Stimulated activated naive CD4-positive, alpha-beta T cell treated with Interleukin-2 at 50 U/mL for 16 hours (primary cell): ENCODE measurements at places on chromosomes 4 and X.

DNA sequence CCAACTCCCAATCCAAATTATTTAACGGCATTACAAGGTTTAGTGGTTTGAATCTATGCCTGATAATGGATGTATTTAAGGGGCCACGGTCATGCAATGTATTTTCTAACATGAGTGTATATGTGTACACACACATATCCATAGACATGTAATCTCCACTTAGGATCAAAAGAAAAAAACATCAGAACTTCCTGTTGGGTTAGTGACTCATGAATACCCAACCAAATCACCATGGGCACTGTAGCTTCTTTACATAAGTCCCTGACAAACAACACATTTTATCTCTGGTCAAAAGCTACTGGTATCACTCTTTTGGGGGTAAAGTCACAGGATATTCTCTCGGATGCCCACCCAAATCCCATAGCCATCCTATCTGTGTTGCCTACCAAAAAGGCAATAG is 36.5 kb upstream of the TFDP3 start:
- no peak for DNase-seq

DNA sequence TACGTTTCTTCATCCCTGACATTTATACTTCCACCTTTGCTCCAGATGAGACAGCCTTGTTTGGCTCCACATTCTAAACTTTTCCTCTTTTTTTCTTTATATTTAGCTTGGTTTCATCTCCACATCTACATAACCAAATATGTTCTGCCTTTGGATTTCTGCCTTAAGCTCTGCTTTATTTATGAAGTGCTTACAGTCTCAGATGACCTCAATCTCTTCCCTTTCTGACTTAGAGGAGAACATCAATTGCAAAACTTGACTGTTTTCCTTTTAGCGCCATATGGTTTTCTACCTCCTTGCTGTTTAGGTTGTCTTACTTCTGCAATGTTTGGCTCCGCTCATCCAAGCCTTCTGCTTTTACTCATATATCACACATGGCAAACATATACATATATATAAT is 7.5 kb downstream of the ASB5 start:
- DNase-seq = no peak

- no peak for DNase-seq
Measured at GRCh38 chrX:72060196-72060920, 71.4 kb downstream of the RTL5 start.

DNA sequence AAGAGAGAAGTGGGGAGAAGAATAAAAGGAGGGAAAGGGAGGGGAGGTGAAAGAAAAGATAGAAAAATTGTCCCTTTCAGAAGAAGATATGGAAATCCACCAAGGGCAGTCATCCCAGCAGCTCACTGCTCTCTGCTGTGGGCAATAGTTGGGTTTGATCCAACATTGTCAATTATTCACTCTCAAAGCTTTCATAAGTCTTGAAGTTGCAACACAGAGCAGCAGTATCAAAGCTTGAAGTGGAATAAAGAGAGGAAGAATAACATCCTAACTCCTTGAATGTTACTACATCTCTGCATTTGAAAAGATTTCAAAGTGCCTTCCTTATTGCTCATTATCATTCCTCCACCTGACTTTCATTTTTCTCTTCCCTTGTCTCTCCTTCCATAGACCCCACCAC is 62.3 kb upstream of the HHIP start:
- no peak for DNase-seq

GRCh38 chr4:90444904-90445303 is 317.7 kb downstream of the CCSER1 start:
- no peak for DNase-seq

- DNase-seq = no peak
Measured at GRCh38 chrX:17053502-17053901, 107.0 kb downstream of the REPS2 start.

DNA sequence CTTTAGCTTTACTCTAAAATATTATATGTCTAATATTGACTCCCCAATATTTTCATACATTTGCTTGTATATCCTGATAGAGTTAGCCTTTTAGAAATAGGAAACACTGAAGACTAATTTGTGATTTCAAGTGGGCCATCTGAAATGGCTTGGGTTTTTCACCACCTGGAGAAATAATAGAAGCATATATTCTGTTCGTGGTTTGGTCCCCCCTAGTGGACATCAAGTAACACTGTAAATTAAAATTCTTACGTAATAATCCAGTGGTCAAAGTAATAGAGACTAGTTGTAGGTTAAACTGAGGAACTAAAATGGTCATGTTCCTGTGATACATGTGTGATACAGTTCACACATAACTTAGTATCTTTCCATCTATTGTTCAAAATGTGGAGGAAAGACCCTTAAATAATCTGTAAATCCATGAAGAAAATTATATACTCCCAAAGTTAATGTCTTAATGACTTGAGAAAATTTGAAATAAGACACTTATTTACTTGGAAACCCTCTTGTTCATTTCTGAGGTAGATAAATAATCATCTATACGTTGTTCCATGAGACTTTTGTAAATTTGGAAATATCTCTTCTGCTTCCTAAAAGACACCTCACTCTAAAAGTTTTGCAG is 79.8 kb upstream of the SMARCAD1 start:
- no peak for DNase-seq

DNA sequence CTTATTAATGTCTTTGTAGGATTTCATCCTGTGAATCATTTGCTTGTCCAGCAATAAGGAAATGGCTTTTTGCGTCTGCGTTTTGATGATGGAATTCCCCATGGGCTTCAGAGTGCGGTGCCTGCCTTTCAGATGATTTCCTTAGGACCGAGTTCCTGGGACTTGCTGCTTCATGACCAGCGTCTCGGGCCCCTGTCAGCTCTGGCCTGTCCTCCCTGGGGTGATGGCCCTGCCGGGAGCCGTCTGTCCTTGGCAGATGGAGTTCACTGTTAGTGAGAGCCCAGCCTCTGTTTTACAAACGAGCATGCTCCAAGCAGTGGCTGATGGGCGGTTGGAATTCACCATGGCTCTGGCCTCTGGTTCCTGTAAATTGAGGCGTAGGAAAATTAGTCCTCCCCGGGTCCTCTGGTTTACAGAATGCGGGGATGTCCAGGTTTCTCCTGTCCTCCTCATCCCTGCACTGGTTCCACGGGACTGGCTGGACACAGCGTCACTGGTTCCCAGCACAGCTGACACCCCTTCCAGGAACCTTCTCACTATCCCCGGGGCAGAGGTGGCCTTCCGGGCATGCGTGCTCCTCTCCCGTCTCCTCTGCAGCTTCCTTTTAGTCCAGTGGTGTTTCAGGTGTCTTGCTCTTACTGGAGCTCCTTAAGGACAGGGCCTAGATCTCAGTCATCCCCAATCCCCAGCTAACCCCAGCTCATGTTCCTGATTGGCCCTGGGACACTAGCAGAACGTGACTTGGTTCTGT is 34.9 kb downstream of the TBC1D14 start:
- DNase-seq = no peak

DNA sequence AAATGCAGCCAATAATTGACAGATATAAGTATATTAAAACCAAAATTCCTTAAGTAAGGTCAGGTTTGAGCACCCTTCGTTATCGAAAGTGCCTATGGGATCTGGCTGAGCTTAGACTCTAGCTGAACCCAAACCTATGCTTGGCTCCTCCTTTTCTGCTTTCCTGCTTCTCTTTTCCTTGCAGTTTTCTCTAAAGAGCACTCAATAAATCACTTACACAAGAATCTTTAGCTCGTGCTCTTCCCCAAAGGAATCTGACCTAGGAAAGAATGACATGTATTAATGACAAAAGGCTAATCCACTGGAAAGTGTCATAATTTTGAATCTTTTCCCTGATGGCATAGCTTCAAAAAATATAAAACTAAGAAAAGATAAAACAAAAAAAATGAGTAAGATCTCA is 282.7 kb downstream of the DKK2 start:
- DNase-seq = no peak

DNA sequence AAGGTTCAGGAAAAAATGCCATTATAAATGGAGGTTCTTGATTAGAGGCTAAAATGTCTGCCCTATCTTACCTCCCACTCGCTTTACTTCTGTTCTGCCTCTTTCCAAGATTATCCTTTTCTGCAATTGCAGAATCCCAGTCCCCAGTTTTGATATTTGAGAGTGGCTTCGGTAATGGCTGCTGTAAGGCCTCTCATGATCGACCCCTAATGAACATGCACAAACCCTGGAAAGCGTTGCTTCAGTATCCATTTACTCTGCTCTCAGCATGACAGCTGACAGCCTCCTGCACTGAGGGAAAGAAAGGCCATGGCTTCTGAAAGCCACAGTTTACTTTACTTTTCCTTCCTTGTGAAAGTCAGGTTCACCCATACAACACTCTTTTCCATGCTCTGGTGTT is 325.4 kb upstream of the GALNT7 start:
- no peak for DNase-seq

DNA sequence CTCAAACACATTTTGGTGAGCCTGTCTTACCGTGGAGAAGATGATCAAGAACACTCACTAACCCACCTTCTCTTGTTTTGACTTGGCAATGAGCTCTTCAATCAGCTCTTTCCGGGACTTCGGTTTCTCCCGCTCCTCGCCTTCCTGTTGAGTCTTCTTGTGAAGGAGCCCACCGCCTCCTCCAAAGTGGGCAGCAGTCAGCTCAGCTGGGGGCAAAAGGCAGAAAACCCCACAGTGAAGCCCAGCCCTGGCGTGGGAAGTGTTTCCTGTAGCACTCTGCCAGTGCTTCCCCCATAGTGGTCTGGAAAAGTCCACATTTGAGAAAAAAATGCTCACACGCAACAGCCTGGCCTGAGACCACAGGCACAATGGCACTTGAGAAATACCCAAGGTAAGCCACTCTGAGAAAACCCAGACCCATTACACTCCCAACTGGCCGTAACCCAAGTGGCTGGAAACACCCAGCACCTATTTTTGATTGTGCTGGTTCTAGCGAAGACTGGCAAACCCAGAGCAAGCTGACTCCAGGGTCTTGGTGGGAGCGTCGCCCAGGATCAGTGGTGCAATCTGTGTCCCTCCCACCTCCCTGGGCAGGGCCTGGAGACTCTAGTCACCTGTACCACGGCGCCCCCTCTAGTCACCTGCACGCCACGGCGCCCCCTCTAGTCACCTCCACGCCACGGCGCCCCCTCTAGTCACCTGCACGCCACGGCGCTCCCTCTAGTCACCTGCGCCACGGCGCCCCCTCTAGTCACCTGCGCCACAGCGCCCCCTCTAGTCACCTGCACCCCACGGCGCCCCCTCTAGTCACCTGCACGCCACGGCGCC is 8.6 kb downstream of the NOP14 start:
- DNase-seq = peak; percentile 85

- no peak for DNase-seq
Measured at GRCh38 chr4:28842271-28842670, 1877.9 kb upstream of the PCDH7 start.

GRCh38 chrX:152074163-152074562 is 64.2 kb downstream of the MAGEA10 start:
- DNase-seq = no peak

DNA sequence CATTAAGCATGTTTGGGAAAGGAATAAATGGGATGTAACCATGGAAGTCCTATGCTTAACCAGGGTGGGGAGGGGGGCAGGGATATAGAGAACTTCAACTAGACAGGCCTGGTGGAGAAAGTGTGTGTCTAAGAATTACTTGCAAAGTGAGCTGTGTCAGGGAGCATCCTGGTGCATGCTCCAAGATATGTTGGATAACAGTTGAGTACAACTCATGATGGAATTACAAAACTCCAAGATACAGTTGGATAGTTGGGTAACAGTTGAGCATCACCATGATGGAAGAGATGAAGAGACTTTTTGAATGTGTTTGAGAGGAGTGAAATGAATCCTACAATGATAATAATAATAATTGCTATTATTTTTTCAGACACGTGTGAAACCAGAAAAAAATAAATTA is 26.1 kb upstream of the ACSL1 start:
- DNase-seq = no peak

- no peak for DNase-seq
Measured at GRCh38 chr4:22391551-22391950, 124.3 kb downstream of the ADGRA3 start.

- no peak for DNase-seq
Measured at GRCh38 chr4:56940971-56941370, 33.3 kb downstream of the REST start.

DNA sequence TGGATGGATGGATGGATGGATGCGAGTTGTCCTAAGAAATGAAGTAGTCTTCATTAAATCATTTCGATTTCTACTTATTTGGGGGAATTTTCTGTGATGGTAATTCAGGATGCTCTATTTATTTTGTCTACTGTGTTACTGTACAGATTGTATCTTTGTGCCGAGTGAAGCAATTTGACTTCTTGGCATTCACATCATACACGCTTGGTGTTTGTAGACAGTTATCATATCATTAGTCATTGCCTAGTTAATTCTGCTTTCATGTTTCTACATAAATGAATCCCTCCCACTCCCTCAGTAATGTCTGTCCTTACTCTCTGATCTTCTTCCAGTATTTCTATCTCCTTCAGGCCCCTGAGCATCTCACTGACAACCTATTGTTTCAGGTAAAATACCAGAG is 64.0 kb downstream of the RASGEF1B start:
- no peak for DNase-seq
